ENCODE measurements at places on chromosomes 5 and 9.

- DNase-seq: no peak
These were observed 5.5 kb downstream of the ADAMTS12 start for GRCh38 chr5:33886283-33886682.

GRCh38 chr9:5978523-5978922, 36.9 kb downstream of the RANBP6 start:
- no peak for DNase-seq

- DNase-seq: no peak
These were observed 84.0 kb downstream of the USP20 start for GRCh38 chr9:129919277-129919676.

DNA sequence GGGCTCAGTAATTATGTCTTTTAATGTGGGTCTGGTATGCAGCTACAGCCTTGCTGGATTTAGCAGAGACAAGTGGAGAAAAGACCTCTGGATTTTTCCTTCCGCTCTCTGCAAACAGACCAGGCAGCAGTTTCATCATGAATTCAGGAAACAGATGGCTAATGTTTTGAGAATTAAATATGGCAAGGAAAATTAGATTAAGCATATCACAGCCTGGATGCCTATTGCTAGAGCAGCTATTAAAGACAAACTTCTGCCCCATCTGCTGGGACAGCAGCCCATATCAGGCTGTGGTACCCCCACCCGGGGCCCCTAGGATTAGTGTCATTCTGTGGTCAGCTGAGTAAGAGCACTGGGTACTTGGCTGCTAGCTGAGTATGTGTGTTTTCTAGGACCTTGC, 6.2 kb downstream of the SKP2 start:
- DNase-seq: no peak

Data from iPS DF 6.9 (cell line).